ENCODE measurements at places on chromosomes 5 and 9.
A peak's percentile ranks its signal among the peaks of the same experiment; 100 is the strongest.

DNA sequence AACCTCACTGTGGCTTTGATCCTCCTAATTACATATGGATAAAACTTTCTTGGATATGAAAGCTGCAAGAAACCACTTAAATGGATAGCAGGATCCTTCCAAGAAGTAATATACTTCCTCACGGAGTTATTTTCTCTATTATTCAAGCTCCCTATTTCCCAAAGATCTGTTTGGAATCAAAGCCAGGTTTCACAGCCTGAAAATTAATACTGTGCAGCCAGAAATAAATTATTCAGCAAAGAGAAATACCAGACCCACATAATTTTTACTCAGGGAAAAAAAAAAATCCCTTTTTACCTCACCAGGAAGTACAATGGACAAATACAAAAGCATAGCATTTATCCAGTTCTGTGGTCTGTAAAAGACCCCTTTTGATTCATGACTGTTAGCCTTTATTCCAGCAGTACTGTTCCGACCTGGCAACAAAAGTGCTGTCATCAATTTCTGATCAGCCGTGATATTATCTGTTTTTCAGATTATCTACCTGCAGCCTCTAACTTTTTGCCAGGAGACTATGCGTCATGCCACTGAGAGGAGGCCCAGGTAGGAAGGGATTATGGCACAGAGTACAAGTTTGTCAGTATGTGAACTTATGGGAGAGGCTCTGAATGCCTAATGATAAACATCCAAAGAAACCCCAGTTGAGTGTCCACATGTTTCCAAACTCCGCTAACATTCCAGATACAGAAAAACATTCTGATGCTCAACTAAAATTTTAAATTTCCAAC lies 57.0 kb downstream of the FBN2 start:
- no peak overlapping the region for H3K4me3 ChIP-seq
- H3K36me3 ChIP-seq, result no peaks in the 10 kb centered on the region
- no peaks in the 10 kb centered on the region for H3K4me1 ChIP-seq
- no peaks in the 10 kb centered on the region for H3K27me3 ChIP-seq

- H3K4me1 ChIP-seq, result no peaks in the 10 kb centered on the region
- no peak overlapping the region for H3K4me3 ChIP-seq
- no peaks in the 10 kb centered on the region for H3K27me3 ChIP-seq
These were observed 122.8 kb upstream of the PITX1 start for GRCh38 chr5:135156715-135157404.

GRCh38 chr9:21796768-21797167 lies 5.7 kb upstream of the MTAP start:
- H3K27me3 ChIP-seq, result peaks cover 36% of the 10 kb centered on the region
- no peak for DNase-seq
- peaks cover 3% of the 10 kb centered on the region for H3K36me3 ChIP-seq

GRCh38 chr5:168356592-168356991 lies 65.1 kb downstream of the WWC1 start:
- DNase-seq, result no peak
- H3K4me3 ChIP-seq, result no peak overlapping the region
- H3K4me1 ChIP-seq, result peaks cover 2% of the 10 kb centered on the region

DNA sequence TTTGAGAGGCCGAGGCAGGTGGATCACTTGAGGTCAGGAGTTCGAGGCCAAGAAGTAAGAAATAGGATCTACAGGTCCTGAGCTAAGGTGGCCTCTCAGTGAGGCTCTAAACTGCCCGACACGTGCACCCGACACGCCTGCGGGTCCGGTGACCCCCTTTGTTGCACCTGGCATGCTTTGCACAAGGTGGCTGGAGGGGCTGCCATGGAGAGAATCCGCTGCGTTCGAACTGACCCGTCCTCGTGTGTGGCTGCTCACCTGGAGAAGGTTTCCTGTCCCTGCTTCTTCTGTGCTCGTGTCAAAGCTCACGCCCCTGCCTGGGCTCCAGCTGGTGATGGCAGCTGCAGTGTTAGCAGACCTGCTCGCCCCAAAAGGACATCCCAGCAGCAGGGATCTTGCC lies 5.7 kb upstream of the OLFM1 start:
- no peak overlapping the region for H3K4me3 ChIP-seq
- DNase-seq, result no peak
- H3K27ac ChIP-seq, result no peak overlapping the region
- peaks cover 4% of the 10 kb centered on the region for H3K4me1 ChIP-seq

DNA sequence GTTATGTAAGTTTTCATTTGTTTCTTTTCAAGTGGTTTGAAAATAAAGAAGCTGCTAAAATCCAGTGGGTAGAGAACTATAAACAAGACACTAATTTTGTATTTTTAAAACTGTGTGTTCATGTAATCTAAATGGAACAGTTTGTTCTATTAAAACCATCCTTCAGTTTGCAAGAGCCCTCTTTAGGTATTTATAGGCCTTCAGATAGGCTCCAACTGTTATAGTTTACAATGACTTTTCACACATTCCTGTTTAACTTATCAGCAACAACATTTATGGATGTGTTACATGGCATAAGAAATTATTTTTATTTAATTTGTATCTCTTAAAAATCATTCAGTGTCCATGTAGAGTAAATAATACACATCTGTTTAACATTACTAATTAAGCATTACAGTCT lies 126.7 kb upstream of the SLCO6A1 start:
- no peak for DNase-seq
- H3K4me3 ChIP-seq, result no peak overlapping the region
- no peak overlapping the region for H3K27ac ChIP-seq
- no peaks in the 10 kb centered on the region for H3K4me1 ChIP-seq
- H3K27me3 ChIP-seq, result peaks cover 25% of the 10 kb centered on the region

- peaks cover 21% of the 10 kb centered on the region for H3K36me3 ChIP-seq
- no peak for DNase-seq
- peak overlapping the region; percentile 6 for H3K27ac ChIP-seq
- no peaks in the 10 kb centered on the region for H3K4me1 ChIP-seq
These were observed 72.9 kb downstream of the ECPAS start for GRCh38 chr9:111411266-111411665.

All from T-helper 17 cell (primary cell).